ENCODE measurements at places on chromosomes 16 and 17. TPM values are rescaled to one million over a fixed set of nuclear protein-coding genes. Genes with fewer than 3 reads are reported as not detected.

GRCh38 chr16:56615353-56615752 lies 7.0 kb downstream of the MT2A start:
- H3K27ac ChIP-seq: no peak overlapping the region
- H3K4me1 ChIP-seq: peaks cover 13% of the 10 kb centered on the region
- H3K27me3 ChIP-seq: peaks cover 60% of the 10 kb centered on the region
- DNase-seq: no peak

DNA sequence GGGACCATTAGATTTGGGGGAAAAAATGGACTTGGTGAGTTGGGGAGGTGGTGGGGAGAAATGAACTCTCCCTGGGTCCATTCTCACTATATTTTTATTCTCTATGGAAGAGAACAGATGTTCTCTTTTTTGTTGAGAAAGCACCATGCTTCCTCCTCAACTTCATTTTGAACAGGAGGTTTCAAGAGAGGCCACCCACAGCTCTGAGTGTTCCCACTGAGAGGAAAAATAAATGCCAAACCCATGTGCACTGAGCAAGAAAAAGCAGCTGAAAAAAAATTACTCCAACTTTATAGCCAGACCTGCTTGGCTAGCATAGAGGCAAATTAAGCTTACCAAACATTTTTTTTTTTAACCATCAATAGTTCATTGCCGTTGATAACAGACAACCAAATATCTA lies 883.6 kb downstream of the KCNJ2 start:
- DNase-seq: no peak
- peaks cover 2% of the 10 kb centered on the region for H3K36me3 ChIP-seq
- no peaks in the 10 kb centered on the region for H3K27me3 ChIP-seq

DNA sequence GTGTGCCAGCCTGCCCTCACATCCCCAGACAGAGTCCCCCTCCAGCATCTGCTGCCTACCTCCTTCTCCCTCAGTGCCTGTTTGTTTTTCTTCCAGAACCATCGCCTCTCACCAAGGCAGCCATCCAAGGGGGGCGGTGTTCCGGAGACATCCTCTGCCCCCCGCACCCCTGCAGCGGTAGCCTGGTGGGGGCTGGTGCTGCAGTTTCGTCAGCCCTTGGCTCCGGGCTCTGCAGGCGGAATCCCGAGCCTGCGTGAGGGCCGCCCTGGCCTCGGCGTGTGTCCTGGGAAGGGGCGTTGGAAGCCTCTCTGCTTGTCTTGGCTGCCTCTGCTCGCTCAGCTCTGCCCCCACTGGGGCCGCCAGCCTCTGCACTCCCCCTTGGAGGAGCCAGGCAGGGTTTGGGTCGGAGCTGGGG lies 126.0 kb upstream of the CIBAR2 start:
- H3K4me3 ChIP-seq: no peak overlapping the region
- no peaks in the 10 kb centered on the region for H3K27me3 ChIP-seq
- peaks cover 25% of the 10 kb centered on the region for H3K4me1 ChIP-seq
- H3K36me3 ChIP-seq: no peaks in the 10 kb centered on the region

DNA sequence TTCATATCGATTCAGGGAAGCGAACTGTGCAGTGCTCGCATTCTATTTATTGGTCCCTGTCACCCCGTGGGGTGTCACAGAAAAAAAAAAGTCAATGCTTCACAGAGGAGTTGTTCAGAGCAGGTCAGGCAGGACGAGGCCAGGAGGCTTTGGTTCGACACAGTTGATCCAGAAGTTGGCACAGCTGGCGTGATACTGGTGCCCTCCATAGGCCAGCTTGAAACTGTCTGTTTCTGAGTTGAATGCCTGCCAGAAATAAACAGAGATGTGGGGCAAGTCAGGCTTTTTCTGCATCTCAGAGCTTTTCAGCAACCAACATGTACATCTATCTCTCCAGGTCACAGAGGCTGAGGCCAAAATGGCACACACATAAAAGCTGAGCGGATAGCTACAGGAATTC lies 29.1 kb downstream of the DUSP14 start:
- H3K27ac ChIP-seq: peak overlapping the region; percentile 84
- H3K27me3 ChIP-seq: no peaks in the 10 kb centered on the region
- no peak overlapping the region for H3K4me3 ChIP-seq
- H3K36me3 ChIP-seq: peaks cover 27% of the 10 kb centered on the region
- DNase-seq: no peak

DNA sequence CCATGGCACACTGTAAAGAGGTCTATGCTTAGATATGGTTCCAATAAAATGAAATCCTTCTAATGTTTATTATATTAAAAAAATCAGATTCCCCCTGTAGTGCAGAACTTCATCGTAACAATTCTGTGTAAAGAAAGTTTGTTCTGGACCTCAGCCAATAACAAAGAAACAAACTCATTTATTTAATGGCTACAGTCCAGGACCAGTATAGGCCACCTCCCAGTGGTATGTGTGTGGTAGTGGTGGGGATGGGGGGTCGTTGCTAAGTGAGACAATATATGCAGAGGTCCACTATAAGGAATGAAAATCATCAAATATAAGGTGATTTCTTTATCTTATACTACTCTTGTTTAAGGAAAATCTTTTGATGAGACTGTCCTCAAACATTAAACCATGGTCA lies 136.4 kb downstream of the CDK5R1 start:
- no peak for DNase-seq
- H3K4me3 ChIP-seq: no peak overlapping the region
- peaks cover 4% of the 10 kb centered on the region for H3K36me3 ChIP-seq

TAT gene
- 0.07 TPM for total RNA-seq

BAHCC1 gene
- 34.9 TPM for total RNA-seq

All from mesothelial cell of epicardium (in vitro differentiated cells).